ENCODE measurements at places on chromosomes 3 and 15.

GRCh38 chr15:100192097-100193080, 149.4 kb downstream of the ADAMTS17 start:
- no peak for DNase-seq

DNA sequence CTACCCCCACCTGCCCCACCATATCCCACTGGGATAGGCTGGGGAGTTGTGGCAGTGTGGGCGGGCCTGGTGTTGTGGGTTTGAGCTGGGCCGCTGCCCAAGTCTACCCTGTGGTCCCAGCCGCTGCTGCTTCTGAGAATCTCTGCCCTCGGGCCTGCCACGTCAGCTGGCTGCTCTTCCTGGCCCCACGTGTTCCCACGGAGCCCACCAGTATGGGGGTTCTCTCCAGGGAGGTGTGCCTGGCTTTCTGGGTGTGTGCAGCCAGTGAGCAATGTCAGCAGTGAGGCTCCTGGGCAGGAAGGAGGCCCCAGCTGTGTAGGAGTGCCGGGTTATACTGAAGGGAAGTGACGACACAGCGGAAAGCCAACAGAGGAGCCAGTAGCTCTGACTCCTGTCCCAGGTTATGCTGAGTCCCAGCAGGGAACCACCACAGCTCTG, 10.5 kb downstream of the GNAI2 start:
- DNase-seq: no peak

GRCh38 chr15:33956397-33956796, 11.9 kb upstream of the CHRM5 start:
- no peak for DNase-seq

DNA sequence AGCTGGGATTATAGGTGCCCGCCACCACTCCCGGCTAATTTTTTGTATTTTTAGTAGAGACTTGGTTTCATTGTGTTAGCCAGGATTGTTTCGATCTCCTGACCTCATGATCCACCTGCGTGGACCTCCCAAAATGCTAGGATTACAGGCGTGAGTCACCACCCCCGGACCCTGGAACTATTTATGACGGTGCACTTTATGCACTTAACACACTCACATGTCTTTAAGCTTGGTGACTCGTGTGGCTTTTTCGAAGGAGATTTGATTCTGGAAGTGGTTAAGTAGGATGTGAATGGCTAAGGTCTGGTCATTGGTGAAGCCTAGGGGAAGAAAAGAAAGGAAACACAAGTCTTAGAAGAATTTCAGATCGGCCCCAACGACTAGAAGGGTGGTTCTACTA, 20.3 kb downstream of the BBS4 start:
- DNase-seq: no peak

DNA sequence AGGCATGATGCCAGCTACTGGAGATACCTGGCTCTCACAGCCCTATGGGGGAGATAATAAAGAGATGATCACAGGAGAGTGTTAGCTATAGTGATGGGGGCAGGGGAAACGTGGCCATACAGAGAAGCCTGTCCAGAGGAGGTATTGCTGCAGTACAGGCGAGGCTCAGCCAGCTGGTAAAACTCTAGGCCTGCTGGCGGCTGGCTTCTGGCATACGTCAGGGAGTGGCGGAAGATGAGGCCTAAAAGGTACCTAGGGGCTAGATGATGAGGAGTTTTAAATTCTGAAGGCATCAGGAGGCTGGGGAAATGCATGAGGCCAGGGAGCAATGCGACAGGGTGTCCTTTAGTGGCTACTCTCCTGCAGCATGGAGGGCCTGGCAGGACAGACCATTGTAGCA, 110.7 kb downstream of the EEFSEC start:
- no peak for DNase-seq

DNA sequence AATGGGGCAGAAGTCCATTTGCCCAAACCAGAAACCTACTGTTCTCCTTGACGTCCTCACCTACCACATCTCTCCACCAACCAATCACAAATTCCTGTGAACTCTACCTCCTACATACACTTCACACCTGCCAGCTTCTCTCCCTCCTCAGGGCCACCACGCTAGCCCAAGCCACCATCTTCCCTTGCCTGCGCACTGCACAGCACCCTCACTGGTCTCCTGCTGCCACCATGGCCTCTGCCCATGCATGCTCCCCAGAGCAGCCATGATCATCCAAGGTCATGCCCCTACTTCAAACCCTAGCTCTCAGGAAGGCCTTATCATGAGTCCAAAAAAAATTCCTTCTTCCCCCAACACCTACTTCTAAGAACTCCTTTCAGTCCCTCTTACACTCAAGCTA, 1.1 kb upstream of the EPHB3 start:
- DNase-seq: no peak

GRCh38 chr3:172303181-172303580, 145.1 kb downstream of the GHSR start:
- no peak for DNase-seq

DNA sequence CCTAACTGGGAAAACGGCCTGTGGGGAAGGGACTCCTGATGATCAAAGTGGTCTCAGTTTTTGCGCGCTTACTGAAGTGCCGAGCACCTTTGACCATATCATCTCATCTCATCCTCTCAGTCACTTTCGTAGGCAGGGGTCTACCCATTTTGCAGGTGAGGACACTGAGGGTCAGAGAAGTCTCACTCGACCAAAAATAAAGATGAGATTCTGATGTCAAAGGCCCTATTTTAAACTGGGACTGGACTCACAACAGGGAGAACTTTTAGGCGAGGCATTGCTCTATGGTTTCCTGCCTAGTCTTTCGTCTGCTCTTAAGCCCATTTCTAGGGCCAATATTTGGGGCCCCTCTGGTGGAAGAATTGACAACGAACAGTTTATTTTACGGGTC, 830 bp downstream of the SLC6A11 start:
- no peak for DNase-seq

DNA sequence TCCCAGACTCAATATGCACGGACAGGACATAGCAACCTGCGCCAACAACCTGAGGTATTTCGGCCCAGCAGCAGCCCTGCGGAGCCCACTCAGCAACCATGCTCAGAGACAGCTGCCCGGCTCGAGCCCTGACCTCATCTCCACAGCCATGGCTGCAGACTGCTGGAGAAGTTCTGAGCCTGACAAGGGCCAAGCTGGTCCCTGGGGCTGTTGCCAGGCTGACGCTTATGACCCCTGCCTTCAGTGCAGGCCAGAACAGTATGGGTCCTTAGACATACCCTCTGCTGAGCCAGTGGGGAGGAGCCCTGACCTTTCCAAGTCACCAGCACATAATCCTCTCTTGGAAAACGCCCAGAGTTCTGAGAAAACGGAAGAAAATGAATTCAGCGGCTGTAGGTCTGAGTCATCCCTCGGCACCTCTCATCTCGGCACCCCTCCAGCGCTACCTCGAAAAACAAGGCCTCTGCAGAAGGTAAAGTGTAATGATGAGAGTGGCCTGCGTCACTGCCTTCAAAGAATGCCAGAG, 25.5 kb downstream of the TMEM41A start:
- no peak for DNase-seq

GRCh38 chr3:173796890-173797289, 399.3 kb downstream of the NLGN1 start:
- DNase-seq: no peak

DNA sequence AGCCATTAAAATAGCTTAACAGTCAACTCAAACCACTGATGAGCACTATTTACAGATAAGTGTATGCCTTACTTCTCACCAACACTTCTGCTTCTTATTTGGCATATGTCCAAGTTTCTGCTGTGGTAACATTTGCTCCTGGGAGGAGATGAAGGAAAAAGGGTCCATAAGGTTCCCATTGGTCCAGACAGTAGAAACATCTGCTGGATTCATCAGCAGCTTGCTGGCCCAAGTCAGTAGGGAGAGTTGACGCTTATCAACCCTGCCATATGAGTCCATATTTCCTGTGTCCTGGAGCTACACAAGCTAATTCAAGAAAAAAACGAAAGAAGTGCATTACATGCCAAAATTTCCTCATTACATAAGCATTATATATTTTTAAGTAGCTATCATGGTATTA, 824.5 kb downstream of the CADM2 start:
- no peak for DNase-seq

DNA sequence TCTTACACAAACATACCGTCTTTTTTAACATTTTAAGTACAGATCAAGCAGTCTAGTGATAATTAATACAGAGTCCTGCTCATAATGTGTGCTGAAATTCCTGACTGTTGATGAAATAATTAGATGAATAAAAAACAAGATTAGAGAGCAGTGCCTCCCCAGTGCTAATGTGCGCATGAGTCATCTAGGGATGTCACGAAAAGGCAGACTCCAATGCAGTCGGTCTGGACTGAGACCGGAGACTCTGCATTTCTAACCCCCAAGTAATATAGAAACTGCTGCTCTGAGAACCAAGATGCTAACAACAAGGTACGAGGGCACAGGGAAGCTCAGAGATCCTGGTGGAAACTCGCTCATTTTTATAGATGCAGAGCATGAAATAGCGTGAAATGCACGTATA, 61.4 kb downstream of the COL8A1 start:
- no peak for DNase-seq

GRCh38 chr3:53704363-53704725, 141.9 kb downstream of the CHDH start:
- DNase-seq: no peak

DNA sequence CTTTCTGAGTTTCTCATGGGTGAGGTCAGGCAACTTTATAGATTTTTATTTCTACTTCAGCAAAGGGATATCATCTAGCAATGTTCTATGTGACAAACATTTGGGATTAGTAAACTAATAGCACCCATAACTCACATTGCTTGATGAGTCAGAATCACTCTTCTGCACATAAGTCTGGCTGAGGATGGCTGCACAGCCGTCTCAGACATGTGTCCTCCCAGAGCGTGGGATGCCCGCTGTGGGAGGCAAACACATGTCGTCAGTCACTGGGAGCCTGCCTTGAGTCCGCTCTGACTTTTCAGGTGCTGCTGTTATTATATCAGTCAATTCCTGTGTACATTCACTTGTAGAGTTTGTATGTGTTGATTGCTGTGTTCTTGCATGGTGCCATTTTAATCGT, 230.7 kb upstream of the TRIM42 start:
- no peak for DNase-seq

DNA sequence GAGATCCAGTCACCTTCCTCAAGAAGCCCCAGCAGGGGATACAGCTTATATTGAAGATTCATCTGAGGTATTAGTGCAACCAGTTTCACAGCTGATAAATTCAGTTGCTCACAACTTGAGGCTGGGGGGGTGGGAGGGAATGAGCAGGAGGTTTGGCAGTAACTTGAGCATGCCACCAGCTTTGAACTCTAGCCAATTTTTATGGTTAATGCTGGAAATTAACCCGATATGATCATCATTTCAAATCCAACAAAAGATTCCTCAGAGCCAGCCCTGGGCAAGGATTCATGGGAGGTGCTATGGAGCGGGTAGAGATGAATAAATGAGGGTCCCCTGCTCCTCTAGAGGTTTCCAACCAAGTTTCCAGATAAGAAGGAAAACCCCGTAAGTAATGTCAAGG, 73.1 kb upstream of the HES1 start:
- no peak for DNase-seq

DNA sequence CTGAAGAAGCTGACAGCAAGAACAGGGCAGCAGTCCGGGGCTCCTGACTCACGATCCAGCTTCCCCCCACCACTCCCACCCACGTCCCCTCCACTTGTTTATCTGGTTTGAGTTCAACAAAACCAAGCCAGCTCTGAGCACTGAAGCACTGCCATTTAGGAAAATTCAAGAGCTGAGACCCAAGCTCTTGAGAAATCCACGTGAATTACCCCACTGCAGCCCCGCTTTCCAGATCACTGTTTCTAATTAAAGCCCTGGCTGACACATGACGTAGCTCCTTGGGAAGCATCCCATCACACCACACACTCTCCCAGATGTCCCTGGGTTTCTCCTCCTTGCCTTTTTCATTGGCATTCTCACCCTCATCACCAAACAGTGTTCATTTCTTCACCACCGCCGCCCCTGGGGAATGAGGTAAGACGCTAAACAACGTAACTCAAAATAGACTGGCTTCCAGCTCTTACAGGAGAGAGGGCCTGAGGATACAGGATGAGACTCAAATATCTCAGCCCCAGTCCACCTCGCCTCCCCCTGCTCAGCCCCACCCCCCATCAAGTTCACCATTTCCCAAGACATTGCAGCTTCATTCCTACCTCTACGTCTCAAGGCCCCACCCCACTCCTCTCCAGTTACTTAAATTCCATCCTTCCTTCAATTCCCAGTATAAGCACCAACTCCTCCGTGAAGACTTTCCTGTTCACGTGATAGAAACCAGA, 95.4 kb downstream of the SRGAP3 start:
- DNase-seq: no peak

- no peak for DNase-seq
Measured at GRCh38 chr3:52405066-52405465, 39.8 kb downstream of the SEMA3G start.

DNA sequence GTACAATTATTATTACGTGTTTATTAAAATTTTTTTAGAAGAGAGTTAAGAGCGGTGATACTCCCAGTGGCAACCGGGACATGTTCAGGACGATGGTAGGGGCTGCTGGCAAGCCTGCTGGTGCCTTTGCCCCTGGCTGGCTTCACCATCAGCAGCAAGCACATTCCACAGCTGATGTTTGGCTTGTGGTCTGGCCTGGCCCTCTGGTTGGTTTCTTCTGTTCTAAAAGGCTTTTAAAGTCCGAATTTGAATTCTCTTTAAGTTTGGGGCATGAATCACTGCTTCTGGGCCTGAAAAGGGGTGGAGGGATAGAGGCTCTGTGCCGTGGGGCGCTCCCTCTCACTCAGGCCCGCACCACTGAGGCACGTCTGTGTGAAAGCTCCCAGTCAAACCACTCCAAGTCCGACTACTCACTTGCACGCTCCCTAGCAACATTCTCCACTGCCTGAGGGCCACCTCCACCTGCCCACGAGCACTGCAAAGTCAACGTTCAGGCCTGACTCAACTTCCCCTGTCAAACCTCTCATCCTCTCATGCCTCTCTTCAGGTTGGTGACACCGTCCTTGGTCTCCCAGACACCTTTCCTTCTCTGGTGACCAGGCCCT, 10.1 kb downstream of the ITGA11 start:
- DNase-seq: no peak

Measured in NCI-H774 (cell line).